ENCODE measurements at places on chromosomes 6 and 20.

- no peak for DNase-seq
Observed at GRCh38 chr6:163563318-163563717, 148.8 kb downstream of the QKI start.

DNA sequence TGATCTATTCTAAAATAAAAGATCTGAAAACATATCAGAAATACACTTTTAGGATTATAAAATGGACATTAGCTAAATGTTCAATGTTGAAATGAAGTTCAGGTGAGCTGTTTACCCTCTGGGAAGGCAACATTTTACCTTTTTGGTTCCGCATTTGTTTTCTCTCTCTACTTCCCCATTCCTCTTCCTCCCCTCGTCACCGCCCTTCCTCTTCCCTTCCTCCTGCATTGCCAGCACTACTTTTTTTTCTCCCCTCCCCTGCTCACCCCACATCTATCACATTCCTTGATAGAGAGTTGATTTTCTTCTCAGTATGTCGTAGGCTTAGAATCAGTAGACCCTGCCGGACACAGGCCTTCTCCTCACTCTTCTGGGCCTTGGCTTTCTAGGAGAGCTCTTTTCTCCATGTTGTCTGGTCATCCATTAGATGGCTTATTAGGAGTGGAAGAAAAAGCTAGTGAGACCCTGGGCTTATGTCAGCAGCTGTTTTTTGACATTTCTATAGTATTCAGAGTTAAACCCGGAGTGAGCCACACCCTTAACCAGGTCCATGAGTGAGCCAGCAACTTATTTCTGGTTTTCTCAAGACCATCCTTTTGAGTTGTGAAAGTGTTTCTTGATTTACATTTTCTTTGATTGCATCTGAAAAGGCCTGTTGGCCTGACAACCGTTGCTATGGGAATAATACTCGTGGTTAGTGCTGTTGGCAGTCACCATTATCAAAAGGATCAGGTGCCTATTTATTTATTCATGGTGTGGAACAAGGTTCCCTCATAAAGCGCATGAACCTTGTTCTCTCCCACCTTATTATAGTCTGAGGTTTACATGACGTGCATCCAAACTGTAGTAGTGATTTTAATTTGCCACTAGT is 90.9 kb downstream of the DTD1 start:
- DNase-seq = peak; percentile 31

DNA sequence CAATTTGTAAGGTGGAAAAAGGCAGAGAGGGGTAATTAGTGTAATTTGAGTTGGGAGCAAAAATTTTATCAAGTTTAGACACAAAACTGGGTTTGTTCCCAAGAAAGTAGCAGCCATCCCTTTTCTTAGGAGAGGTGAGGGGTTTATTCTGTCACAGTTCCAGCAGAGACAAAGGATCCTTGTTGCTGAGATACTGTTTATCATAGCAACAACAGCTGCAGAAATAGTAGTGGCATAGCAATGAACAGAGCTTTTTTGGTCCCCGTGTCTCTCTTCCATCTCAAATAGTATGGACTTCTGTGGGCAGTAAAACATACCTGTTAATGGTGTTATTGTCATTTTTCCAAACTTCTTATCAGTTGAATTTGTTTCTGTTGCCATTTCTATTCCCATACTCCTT is 23.9 kb downstream of the ZKSCAN8 start:
- no peak for DNase-seq

- DNase-seq = no peak
Observed at GRCh38 chr6:34412643-34413214, 13.1 kb downstream of the RPS10 start.

GRCh38 chr6:29355603-29356002 is 13.1 kb downstream of the OR5V1 start:
- DNase-seq = no peak

DNA sequence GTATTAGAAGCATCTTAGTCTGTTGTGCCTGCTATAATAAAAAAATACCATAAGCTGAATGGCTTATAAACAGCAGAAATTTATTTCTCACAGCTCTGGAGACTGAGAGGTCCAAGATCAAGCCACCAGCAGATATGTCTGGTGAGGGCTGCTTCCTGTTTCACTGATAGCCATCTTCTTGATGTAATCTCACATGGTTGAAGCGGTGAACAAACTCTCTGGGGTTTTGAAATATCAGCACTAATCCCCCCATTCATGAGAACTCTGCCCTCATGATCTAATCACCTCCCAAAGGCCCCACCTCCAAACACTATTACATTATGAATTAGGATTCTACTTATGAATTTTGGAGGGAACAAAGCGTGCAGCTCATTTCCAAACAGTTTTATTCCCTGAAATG is 11.6 kb upstream of the CLVS2 start:
- no peak for DNase-seq

- DNase-seq = no peak
Observed at GRCh38 chr20:36498386-36499179, 42.7 kb upstream of the MYL9 start.

DNA sequence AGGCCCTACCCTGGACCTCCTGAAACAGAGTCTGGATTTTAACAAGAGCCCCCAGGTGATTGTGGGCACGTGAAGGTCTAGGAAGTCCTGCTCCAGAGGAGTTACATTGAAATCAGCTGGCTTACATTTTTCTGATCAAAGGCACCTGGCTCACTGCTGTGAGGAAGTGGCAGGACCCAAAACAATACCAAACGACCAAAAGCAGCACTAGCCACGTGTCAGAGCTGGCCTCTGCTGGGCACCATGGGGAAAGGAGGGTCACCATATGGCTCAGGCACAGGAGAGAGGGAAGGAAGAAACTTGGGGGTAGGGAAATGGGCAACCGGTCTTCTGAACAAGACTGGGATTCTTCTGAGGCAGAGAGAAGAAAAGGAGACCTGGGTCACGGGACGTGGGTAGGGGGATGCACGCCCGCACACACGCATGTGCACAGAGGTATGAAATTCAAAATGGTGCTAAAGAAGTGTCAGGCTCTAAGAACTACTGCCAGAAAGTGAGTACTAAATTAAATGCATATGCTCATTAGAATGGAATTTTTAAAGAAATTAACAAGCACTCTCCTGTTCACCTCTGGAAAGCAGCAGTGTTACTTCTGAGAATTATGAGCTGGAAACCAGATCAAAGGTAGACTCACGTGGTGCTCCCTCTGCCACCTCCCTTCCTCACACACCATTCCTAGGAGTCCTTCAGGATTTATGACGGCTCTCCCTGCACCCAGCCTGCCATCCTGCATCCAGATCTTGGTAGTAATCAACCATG is 113.6 kb downstream of the TRERF1 start:
- no peak for DNase-seq

DNA sequence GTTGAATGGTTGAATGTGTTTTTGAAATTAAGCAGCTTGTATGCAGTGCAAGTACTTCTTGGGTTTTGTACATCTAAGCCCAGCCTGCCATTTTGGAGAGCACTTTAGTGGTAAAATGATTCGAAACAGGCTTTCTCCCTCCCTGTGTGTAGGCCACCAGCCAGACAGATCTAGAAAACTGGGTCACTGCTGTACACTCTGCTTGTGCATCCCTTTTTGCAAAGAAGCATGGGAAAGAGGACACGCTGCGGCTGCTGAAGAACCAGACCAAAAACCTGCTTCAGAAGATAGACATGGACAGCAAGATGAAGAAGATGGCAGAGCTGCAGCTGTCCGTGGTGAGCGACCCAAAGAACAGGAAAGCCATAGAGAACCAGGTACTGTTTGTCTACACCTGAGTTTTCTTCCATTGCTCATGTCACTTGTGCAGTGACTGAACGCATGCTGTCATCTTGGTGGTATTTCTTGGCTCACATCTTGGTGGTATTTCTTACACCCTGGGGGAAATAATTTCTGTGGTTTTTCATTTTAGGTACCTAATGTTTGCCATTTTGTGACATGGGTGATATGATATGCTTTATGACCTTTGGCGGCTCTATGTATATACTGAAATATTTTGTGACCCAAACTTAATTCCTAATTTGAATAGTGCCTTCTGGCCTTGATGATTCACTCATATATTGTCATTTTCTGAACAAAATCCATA is 115.7 kb upstream of the CLDN20 start:
- DNase-seq = no peak
